ENCODE measurements at places on chromosomes 5 and 9.

GRCh38 chr9:25472085-25472607 lies 206.1 kb downstream of the TUSC1 start:
- no peak for DNase-seq

DNA sequence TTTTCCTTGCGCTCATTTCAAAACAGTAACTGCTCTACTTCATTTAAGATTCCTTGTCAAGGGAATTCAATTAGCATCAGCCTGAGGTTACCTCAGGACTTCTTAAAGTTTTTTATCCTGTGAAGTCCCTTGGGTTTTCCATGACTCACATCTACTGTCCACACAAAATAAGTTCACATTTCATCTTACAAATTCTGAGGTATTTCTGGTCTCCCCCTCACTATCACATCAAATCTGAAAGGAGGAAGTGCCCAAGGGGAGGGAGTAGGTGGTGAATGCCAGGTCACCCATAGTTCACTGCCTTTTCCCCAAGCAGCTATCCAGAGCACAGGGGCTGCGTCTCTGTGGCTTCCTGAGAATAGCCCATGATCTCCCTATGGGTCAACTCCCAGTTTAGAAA lies 227.1 kb upstream of the NREP start:
- no peak for DNase-seq

- DNase-seq = no peak
Observed at GRCh38 chr9:83383034-83383433, 155.2 kb downstream of the FRMD3 start.

DNA sequence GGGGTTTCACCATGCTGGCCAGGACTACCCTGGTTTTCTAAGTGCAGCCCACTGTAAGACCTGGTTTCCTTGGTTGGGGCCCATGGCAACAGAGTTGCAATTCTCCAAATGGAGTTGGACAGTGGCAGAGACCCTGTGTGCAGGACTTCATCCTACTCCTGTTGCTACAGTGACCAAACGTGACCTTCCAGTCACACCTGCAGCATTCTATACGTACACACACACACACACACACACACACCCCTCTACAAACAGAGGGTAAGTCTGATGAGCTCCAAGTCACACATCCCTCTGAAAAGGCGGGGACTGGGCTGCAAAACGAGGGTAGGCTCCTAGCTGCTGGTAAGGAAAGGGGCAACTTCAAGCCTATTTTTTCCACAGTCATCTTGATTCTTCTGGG lies 23.6 kb downstream of the LHFPL2 start:
- no peak for DNase-seq

Measured in stimulated activated CD4-positive, alpha-beta T cell treated with anti-CD3 and anti-CD28 coated beads, Interleukin-1b, Interleukin-23, amount 100 ng/mL, for 48 hours (primary cell).